Non-pigmented ciliary epithelial cell (primary cell): ENCODE measurements at places on chromosomes 5 and 9.
A peak's percentile ranks its signal among the peaks of the same experiment; 100 is the strongest.

DNA sequence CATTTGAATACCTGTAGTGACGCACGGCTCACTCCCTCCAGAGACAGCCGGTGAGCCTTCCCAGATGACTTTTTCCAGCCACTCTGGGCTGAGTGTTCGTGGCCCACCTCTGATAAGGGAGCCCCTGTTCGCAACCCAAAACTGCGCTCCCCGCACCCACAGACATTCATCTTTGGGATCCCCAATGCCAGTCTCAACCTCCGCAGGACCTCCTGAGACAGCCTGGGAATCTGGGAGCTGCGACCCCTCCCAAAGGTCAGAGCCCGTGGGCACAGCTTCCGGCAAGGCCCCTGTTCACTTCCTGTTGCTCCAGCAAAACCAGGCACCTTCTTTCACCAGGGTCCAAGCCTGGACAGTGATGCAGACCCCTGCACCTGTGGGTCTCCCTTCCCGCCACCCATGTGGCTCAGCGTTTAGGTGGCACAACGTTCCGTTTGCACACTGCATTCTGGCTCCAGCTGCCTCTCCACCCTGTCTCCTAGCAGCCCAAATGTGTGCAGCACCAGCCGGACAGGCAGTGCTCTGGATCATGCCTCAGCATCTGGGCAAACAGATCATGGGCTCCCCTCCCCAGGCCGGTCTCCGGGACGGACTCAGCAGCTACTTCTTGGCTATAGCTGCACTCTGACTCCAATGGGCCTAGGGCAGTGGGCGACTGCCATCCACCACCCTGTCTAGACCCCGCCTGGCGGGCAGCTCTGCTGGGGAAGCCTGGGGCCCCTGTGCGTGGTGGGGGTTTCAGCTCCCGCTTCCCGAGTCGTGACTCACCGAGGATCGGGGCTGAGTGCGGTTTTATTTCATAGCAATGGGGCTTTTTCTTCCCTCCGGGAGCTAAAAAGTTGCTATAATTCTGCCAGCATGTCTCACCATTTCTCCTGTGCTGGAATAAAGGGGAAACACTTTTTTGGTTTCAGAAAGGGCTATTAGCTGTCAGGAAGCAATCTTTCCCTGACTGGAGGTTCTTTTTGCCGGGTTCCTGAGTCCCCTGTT, 156.0 kb downstream of the OLFM1 start:
- DNase-seq, result no peak

DNA sequence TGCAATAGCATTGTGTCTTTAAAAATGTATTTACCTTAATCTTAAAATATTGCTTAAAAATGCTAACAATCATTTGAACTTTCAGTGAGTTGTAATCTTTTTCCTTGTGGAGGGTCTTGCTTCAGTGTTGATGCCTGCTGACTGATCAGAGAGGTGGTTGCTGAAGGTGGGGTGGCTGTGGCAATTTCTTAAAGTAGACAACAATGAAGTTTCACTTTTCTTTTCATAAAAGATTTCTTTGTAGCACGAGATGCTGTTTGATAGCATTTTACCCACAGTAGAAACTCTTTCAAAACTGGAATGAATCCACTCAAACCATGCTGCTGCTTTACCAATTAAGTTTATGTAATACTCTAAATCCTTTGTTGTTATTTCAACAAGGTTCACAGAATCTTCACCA, 50.8 kb downstream of the NR3C1 start:
- no peak for DNase-seq

DNA sequence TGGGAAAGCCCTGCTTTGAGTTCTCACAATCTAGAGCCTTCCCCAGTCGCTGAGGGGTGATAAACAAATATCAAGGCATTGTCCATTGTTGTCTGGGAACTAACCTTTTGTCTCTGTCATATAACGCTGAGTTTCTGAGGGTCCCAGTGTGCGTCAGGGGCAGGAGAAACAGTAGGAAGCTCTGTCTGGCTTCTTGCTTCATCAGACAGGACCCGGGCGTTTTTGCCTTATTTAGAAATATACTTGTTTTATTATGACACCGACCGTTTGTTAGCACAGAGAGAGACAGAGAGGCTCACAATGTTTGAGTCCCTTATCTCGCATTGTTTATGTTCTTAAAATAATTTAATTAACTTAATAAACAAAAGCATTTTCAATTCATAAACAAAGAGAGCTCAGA, 204.9 kb upstream of the GAS1 start:
- no peak for DNase-seq

GRCh38 chr5:55360190-55360589, 52.4 kb downstream of the MTREX start:
- DNase-seq, result no peak

GRCh38 chr9:125633116-125633745, 73.8 kb downstream of the MAPKAP1 start:
- DNase-seq, result no peak

DNA sequence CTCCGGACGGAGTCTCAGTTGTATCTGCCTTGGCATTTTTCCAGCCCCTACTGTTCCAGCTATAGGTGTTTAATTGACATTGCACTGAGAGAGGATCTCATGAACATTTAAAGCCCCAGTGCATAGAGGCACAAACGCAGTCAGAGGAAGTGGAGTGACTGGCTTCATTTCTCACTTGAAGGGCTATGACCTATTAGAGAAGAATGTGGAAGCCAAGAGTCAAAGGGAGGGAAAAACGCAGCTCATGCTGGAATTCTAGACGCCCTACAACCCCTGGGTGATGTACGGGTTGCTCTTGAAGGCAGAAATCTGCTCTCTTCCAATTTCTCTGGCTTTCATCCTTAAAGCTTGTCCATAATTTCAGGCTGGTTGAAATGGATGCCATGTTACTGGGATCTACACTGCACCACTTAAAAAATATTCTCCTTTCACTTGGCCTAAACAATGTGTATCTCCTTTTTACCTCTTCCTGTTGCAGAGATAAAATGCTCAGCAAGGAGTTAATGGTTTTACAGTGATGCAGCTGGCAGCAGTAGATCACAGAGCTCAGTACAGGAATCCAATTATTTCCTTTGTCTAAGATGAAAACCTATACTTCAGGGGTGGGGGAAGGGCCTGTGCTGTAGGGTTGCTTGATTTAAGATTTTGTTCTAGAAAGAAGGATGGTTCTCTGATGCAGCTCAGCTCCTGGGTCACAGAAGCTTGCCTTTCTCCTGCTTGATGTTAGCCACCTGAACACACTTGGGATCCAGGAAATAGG, 61.8 kb upstream of the MAMDC2 start:
- DNase-seq, result peak; percentile 26

DNA sequence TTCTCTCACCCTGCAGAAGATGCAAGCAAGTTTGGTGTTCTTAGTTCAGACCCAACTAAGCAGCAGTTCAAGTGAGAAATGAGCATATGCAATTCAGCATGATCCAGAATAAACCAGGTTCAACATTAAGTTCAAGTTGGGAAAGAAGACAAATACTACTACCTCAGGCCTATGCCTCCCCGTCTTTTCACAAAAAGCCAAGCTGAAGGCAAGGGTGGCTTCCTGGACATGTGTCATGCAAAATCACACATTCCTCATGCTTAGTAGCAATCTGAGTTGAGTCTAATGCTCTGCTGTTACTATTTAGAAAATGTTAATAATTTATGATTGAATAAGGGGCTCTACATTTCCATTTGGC, 453.4 kb upstream of the GRAMD2B start:
- no peak for DNase-seq

DNA sequence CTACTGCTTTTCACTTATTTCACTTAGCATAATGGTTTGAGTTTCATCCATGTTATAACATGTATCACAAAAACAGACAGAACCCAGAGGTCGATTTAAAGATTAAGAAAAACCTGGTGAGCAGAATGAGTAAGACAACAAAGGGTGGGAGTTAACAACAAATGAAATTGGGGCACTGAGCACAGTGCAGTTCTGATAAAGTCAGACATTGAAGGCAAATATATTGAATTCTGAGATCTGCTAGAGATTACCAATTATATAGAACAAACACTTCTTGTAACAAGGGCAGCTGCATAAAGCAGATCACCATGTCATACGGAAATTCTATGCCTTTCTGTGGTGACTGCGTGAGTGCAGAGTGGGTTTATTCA, 517.3 kb upstream of the RORB start:
- no peak for DNase-seq

DNA sequence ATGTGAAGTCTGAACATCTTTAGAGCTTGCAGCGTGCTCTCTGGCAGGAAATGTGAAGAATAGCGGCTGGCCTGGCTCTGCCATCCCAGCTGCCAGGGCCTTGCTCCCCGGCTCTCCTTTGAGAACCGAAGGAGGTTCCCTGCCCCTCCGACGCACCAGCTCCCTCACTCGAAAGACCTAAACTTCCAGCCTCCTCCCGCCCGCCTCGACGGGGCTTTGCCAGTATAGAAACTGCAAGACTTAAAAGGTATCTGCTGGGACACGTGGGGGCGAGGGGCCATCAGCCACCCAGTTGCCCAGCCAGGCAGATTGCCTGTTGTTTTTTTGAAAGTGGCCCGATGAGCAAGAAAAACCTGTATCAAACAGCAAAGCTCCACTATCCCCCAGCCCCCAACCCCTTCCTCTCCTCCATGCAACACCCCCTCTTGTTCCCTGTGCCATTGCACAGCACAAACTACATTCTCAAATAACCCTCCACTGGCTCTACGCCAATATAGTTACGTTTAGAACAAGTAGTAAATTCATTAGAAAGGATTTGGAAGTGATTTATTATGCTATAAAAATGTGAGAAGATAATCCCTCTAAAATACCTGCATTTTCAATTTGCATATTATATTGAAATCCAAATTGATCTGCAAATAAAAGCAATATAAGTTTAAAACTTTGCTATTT, 331.9 kb downstream of the MED10 start:
- no peak for DNase-seq
